Breast epithelium (tissue), 4 donors: ENCODE measurements at places on chromosomes 1 and 21. TPM values are rescaled to one million over a fixed set of nuclear protein-coding genes. Genes with fewer than 3 reads are reported as not detected.
A peak's percentile ranks its signal among the peaks of the same experiment; 100 is the strongest.

DNA sequence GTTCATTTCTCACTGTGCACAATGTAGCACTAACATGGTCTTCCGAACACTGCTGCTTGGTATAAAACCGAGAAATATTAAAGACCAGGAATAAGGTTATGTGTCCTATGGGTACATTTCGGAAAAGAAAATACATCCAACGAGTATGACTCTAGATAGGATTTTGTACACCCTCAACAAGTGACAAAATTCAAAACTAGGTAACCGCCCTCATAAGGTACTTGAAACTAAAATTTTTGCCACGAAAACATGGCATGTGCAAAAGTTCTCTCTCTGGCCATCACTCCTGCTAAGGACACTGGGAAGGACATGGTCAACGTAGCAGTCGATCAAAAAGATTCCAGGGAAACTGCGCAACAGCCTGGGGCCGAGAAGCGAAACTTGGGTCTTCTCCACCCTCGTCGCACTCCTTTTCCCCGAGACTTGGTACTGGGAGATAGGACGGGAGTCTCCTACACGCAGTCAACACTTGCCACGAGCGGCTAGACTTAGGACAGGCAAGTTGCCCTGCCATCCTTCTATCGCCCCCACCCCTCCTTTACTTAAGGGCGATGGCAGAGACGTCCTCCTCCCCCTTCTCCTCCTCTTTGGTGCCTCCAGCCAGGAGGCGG lies 338 bp upstream of the TOR1AIP1 start:
- peak; percentile 92 for DNase-seq
- H3K36me3 ChIP-seq = peaks cover 5% of the 10 kb centered on the region
- H3K4me3 ChIP-seq = peak overlapping the region; percentile 87
- no peaks in the 10 kb centered on the region for H3K27me3 ChIP-seq
- H3K4me1 ChIP-seq = no peaks in the 10 kb centered on the region

The CCDC17 gene
- 2.3 TPM for total RNA-seq

The CLCA4 gene
- 0.16 TPM for total RNA-seq

- H3K36me3 ChIP-seq = no peaks in the 10 kb centered on the region
- H3K4me1 ChIP-seq = no peaks in the 10 kb centered on the region
- H3K4me3 ChIP-seq = no peak overlapping the region
These were observed 251.9 kb downstream of the RGS7 start for GRCh38 chr1:241105147-241105546.

DNA sequence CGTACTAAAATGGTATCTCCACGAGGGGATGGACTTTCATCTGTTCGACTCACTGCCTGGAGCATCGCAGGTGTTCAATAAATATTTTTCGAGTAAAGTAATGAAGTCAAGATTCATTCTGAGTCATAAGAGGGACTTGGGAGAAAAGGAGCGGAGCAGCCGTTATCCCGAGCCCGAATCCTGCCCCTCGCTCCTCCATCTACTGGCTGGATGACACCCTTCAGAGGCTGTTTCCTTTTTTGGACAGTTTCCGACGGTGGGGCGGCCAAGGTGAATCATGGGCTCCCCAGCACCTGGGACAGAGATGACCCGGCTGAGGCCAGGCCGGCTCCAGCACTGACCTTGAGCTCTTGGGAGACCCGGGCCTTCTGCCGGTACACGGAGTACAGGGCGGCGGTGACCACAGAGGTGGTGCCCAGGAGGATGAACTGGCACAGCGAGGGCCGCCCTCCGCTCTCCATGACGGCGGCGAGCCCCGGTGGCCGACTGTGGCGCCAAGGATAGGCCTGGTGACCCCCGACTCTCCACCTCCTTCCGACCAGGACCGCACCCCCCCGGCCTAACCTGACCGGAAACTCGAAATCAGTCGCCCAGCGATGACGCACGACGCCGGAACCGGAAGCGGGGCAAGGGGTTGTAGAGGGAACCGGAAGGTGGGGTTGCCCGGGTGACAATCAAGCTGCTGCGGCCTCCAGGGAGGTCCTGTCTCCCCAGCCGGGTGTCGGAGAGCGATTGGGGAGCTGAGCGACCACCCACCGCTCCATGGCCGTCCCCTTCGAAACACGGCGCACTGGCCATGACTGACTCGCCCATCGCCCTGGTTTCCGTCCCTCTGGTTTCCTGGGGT lies at the start of gene MUL1:
Gene MUL1 (minus strand): TSS at position 588 of the 847 bp plus-strand sequence. CDS start 127 bp downstream, at position 461.
- no peaks in the 10 kb centered on the region for H3K4me1 ChIP-seq
- peak within 1 kb of the TSS; percentile 86 for H3K27ac ChIP-seq
- peak; percentile 93 for DNase-seq
- H3K36me3 ChIP-seq = no peaks in the 10 kb centered on the region
- H3K27me3 ChIP-seq = no peaks in the 10 kb centered on the region

The A3GALT2 gene
- total RNA-seq = not detected

- no peaks in the 10 kb centered on the region for H3K27me3 ChIP-seq
- no peaks in the 10 kb centered on the region for H3K36me3 ChIP-seq
- H3K4me1 ChIP-seq = no peaks in the 10 kb centered on the region
- H3K27ac ChIP-seq = no peak overlapping the region
- no peak for DNase-seq
These were observed 334.9 kb upstream of the AJAP1 start for GRCh38 chr1:4319496-4319895.

DNA sequence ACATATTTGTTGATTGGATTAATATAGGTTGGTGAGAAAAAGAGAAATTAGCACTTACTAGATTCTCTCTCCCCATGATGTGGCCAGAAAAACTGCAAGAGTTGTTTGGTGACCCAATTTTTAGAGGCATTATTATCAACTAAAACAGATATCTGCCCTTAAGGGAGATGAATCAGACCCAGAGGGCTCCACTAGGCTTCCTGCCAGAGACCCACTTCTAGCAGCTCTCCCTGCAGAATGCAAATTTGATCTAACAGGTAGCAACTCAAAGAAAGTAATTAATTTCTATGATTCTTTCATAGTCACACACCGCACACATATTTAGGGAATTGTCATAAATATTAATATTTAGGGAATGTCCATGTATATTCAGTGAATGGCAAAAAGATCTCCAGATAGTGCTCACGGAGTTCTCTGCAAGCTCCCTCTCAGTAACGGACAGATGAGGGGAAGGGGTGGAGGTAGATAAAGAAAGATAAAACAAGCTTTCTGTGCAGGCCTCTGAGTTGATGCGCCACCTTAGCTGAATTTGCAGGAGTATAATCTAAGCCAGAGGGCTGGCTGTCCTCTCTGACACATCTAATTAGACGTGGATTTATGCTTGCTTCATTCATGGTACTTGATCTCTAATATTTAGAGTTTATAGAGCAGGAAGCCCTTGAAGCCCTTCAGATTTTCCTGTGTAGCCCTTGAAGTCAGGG lies 84.1 kb upstream of the CCDC190 start:
- H3K4me1 ChIP-seq = no peaks in the 10 kb centered on the region
- no peak overlapping the region for H3K27ac ChIP-seq
- H3K36me3 ChIP-seq = no peaks in the 10 kb centered on the region
- DNase-seq = no peak
- no peaks in the 10 kb centered on the region for H3K27me3 ChIP-seq
- H3K4me3 ChIP-seq = no peak overlapping the region

DNA sequence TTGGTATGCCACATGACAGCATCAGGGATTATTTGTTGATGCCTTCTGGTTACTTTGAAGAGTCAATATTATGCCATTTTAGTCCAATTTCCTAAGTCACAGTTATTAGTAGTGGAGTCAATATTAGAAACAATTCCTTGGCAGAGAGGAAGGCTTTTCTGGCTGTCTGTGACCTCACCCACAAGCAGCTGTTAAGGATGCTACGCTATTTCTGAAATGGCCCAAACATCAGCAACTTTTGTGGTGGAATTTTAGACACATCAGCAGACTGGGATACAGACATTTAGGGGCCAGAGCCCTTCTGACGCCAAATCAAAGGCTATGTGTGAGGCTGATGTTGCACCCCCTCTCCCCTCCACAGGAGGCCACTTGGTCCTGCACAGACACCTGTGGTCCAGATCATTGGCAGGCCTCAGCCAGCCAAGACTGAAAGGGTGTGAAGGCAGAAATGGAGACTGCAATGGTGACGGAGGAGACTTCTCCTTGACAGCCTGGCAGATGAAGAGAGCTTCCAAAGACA lies 9.2 kb upstream of the RXRG start:
- no peaks in the 10 kb centered on the region for H3K36me3 ChIP-seq
- H3K4me1 ChIP-seq = no peaks in the 10 kb centered on the region
- no peak overlapping the region for H3K27ac ChIP-seq

The NSL1 gene
- 44.6 TPM for total RNA-seq

DNA sequence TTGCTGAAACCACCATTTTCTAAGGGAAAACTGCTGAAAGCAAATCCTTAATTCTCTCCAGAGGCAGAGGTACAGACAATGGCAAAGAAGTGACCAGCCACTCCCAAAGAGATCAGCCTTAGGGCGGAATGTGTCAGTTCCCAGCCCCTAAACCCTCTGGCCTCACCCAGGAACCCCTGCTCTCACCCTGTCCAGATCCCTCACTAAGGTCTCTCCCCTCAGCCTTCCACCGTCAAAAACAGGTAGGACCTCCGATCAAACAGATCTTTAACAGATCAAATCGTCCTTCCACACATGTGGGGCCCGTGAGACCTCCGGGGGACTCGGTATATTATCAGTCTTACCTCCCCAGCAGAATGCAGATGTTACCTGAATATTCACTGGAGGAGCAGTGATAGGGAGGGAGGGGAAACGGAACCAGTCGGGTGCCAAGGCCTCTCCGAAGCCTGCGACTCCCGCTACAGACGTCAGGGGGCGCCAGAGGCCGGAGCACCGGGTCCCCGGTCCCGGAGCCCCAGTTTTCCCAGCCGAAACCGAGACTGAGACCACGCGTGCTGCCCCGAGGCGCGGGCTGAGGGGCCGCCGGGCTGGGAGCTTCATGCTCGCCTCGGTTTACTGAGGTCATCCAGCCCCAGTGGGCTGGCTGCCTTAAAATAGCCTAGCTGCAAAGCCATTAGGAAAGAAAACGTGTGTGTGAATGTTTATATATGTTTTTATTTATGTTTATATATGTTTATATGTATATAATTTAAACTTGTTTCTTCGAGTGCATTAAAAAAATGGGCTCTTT lies 23.6 kb downstream of the GPA33 start:
- peak overlapping the region; percentile 52 for H3K4me3 ChIP-seq
- peak; percentile 76 for DNase-seq
- no peaks in the 10 kb centered on the region for H3K36me3 ChIP-seq
- no peaks in the 10 kb centered on the region for H3K27me3 ChIP-seq

DNA sequence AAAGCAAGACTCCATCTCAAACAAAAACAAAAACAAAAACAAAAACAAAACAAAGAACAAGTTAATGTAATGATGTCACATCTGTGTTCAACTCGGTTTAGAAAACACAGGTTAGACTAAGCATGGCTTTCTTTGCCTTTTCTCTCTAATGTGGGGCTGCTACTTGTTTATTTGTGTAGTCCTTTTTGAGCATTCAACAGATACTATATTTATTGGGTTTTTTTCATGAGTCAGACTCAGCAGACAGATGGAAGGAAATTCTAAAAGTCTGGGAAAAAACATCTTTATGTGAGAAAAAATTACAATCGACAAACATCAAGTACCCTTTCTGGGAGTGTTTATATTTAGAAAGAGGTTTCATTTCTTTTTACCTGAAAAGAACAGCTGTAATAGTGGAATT lies 22.3 kb upstream of the OTUD3 start:
- H3K36me3 ChIP-seq = no peaks in the 10 kb centered on the region
- no peaks in the 10 kb centered on the region for H3K27me3 ChIP-seq
- no peak for DNase-seq
- no peak overlapping the region for H3K27ac ChIP-seq
- H3K4me3 ChIP-seq = no peak overlapping the region
- H3K4me1 ChIP-seq = no peaks in the 10 kb centered on the region

The CNR2 gene
- total RNA-seq = under 0.01 TPM

The ZBTB37 gene
- 15.7 TPM for total RNA-seq

- no peak overlapping the region for H3K4me3 ChIP-seq
- DNase-seq = no peak
- H3K4me1 ChIP-seq = no peaks in the 10 kb centered on the region
- H3K27me3 ChIP-seq = no peaks in the 10 kb centered on the region
- no peak overlapping the region for H3K27ac ChIP-seq
These were observed 121.1 kb upstream of the SYT6 start for GRCh38 chr1:114274621-114275317.

The SLAMF9 gene
- not detected for total RNA-seq

DNA sequence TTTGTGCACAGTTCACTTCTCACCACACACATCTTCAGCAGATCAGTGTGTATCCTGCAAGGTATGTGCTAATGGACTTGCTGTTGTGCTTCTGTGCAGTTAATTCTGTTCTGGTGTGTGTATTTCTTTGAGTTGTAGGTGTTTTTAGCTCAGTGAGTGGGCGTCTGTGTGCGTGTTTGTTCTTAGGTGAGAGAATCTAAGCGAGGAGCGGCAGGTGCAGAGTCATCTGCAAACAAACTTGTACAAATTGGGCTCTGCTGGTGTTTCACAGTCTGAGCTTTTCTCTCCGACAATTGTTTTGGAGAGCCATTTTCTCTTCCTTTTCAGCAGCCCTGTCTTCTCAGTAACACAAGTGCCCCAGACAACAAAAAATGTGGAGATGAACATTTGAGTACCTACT lies 43.6 kb downstream of the ACP6 start:
- no peaks in the 10 kb centered on the region for H3K27me3 ChIP-seq
- H3K4me3 ChIP-seq = no peak overlapping the region
- DNase-seq = no peak
- no peaks in the 10 kb centered on the region for H3K4me1 ChIP-seq

DNA sequence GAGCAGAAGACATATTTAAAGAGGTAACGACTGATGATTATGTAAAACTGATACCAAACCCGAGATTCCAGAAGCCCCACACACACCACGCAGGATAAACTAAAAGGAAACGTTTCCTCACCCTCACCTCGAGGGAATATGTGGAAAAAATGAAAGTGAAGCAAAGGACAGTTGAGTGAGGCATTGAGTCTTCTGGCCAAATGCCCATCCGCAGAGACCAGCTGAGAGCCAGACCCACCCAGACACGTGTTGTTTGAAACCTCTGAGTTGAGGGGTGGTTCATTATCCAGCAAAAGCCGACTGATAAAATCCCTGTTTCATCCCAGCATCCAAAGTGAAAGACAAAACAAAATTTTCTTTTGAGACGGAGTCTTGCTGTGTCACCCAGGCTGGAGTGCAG lies 29.6 kb upstream of the PCBP3 start:
- H3K4me1 ChIP-seq = no peaks in the 10 kb centered on the region
- peaks cover 71% of the 10 kb centered on the region for H3K27me3 ChIP-seq
- DNase-seq = peak; percentile 35
- no peaks in the 10 kb centered on the region for H3K36me3 ChIP-seq
